ENCODE measurements at places on chromosomes 13 and 19.

DNA sequence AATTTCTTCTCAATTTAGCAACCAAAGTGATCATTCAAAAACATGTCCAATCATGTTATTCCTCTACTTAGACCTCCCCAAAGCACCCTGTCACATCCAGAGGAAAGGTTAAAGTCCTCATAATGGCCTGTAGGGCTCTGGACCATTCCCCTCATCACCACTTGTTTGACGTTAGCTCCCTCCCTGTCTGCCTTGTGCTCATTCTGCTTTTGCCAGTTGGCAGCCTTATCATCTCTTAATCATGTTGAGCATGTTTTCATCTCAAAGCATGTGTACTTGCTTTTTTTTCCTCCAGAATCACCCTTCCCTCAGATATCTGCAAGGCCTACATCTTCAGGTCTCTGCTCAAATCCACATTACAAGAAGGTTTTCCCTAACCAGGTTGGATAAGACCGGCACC lies 25.9 kb downstream of the UBAC2 start:
- no peak for DNase-seq

GRCh38 chr13:66830940-66831716 lies 399.0 kb downstream of the PCDH9 start:
- no peak for DNase-seq

- no peak for DNase-seq
These were observed 164.2 kb downstream of the ABCC4 start for GRCh38 chr13:95137096-95137495.

- no peak for DNase-seq
These were observed 4.2 kb upstream of the ZNF564 start for GRCh38 chr19:12555456-12555930.

DNA sequence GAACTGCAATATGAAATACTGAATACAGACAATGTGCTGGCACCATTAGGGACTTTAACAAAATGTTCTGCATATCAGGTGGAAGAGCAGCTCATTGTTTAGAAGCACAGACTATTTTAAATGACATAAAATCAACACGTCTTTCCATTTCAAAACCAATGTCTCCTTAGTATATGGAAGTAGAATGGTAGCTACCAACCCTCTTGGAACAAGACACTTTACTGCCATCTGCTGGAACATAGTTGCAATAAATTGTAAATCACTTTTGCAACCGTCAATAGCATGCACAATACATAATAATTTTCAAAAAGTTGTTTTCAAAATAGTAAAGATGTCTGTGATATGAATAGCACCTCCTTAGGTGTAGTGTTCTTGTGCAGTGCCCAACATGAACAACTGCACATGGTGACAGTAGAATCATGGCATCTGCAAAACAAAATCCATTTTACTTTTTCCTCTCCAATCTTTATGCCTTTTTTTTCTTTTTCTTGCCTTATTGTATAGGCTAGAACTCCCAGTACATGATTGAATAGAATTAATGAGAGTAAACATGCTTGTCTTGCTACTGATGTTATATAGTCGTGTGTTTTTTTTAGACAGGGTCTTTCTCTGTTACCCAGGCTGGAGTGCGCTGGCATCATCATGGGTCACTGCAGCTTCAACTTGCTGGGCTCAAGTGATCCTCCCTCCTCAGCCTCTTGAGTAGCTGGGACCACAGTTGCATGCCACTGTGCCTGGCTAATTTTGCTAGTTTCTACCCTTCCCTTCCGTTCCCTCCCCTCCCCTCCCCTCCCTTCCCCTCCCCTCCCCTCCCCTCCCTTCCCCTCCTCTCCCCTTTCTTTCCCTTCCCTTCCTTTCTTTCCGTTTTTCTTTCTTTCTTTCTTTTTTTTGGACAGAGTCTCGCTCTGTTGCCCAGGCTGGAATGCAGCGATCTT lies 7.8 kb upstream of the LYPD5 start:
- DNase-seq = no peak

Data from esophagus squamous epithelium (tissue), 5 donors.